ENCODE measurements at places on chromosomes 2 and 18.

DNA sequence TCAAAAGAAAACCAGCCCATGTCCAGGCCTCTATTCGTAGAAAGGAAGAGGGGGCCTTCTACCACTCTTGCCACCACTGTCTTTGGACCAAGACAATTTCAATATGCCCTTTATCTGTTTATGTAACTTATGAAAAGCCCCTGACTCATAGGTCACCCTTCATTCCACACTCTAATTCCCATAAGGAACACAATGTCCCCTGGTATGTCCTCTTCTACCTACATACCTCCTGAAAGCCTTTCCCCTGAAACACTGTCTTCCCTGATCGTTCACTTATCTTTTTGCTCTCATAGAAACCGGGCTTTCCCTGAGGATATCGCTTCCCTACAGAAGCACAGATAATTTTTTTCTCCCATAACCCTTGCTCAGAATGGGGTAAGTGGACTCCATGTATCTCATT is 13.3 kb downstream of the EIF2AK3 start:
- no peak for DNase-seq

DNA sequence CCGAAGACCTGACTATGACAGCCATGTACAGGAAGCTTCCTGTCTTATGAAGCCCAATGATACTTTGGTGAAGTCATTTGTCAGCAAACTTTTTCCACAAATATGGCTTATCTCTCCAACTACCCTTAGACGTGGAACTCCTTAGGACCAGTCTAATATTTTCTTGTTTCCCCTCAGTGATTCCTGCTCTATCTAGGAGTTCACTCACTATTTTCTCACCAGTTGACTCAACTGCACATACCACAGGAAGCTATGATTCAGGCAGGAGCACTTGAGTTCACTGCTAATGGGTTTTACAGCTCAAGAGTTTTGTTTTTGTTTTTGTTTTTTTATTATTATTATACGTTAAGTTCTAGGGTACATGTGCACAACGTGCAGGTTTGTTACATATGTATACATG is 109.3 kb downstream of the ANTXR1 start:
- DNase-seq = no peak

DNA sequence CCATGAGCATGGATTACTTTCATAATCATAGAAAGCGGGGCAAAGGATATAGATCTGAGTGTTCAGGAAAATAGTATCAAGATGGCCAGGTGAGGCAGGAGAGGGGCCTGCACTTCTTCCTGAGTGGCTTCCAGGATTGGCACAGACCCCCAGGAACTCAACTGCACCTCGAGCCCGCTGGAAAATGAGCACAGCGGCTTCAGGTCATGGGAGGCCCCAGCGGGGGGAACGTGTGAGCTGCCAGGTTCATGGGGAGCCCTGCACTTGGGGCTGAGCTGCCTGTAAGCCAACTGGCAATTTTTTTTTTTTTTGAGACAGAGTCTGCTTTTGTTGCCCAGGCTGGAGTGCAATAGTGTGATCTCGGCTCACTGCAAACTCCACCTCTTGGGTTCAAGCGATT is 81.5 kb upstream of the ODC1 start:
- DNase-seq = no peak

DNA sequence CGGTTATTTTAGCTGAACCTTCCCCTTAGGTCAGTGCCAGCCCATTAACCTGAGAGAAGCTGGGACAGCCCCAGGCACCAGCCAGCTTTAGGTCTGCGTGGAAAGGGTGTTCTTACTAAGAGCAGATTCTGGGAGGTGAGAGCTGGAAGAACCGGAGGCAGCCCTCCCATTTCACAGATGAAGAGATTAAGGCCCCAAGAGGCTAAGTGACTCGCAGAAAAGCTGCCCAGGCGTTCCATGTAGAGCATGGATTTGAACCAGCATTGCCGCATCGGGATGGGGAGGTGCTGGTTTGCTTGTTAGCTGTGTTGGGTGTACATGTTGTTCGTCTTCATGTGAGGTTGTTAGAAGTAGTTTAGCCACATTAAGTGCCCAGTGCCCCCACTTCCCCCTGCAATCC is 203.2 kb downstream of the AGAP1 start:
- no peak for DNase-seq

GRCh38 chr2:200199576-200200263 is 106.8 kb upstream of the SPATS2L start:
- DNase-seq = no peak

All from AG09319 (cell line).